Activated CD4-positive, alpha-beta T cell treated with anti-CD3 and anti-CD28 coated beads, Interleukin-2, Interleukin-4, amounts not matched to agents 100 ng/mL and 50 ng/mL, durations not matched to agents 16 hours and 8 hours (primary cell): ENCODE measurements at places on chromosomes 5 and 9.

- DNase-seq: no peak
These were observed 39.6 kb upstream of the ANKRD34B start for GRCh38 chr5:80609692-80610091.

DNA sequence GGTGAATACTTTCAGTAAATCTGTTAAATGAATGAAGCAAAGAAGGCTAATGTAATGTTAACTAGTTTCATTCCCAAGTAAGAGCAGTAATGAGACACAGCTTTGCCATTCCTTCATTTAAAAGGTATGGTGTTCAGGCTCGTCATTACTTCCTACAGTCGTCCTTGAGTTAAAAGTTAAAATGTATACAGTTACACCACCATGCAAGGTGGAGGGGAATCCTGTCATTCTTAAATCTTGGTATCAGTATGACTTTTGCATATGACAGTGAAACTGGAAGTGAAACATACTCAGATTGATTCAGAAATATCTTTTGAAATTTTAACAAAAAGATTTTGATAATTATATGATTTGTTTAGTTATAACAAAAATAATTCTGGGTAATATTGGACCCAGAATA lies 25.9 kb downstream of the MTRR start:
- DNase-seq: peak; percentile 48

DNA sequence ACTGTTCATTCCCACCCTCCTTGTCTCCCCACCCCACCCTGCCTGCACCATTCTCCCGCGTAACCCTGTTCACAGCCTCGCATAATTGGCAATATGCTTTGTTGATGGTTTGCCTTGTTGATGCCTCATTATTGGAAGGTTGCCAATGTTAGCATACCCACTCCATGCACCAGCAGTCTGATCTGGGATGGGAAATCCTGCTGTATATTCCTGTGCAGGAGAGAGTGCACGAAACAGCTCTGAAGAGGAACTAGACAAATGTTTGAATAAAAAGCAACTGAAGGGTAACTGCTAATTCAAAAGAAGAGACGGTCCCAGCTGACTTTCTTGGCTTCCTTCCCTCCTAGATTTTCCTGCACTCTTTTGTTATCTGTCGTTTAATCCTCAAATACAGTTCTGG lies 271.7 kb upstream of the TLE4 start:
- no peak for DNase-seq

DNA sequence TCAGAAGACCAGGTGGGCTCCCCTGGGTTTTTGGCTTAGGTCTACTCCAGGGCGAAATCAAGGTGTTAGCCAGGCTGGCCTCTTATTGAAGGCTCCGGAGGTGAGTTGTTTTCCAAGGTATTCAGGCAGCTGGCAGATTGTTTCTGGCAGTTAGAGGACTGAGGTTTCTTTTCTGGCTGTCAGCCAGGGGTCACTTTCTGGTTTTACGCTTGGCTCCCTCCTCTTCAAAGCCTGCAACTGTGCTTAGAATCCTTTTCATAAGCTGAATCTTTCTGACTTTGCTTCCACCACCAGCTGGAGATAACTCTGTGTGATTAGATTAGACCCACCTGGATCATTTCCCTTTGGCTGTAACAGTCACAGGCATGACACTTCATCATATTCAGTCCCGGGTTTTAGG lies 24.6 kb downstream of the RFK start:
- no peak for DNase-seq

- DNase-seq: no peak
These were observed 35.4 kb downstream of the ARL15 start for GRCh38 chr5:54274944-54275343.

GRCh38 chr9:74663439-74663838 lies 166.3 kb downstream of the RORB start:
- DNase-seq: no peak

- DNase-seq: no peak
These were observed 72.5 kb upstream of the RXRA start for GRCh38 chr9:134253606-134254205.

DNA sequence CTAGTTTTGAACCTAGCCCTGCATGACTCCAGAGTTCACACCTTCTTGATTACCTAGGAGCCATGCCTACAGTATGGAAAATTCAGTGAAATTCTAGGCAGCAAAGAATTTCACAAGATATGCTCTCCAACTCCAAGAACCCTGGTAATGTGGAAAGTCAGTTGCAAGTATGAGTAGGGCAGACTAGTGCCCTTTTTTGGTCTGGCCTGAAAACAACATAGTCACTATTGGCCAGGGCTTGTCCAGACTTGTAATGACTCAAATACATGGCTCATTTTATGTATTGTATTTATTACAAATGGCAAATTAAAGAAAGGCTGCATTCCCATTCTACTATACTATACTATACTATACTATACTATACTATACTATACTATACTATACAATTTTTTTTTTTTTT lies 160.4 kb downstream of the ESM1 start:
- no peak for DNase-seq

DNA sequence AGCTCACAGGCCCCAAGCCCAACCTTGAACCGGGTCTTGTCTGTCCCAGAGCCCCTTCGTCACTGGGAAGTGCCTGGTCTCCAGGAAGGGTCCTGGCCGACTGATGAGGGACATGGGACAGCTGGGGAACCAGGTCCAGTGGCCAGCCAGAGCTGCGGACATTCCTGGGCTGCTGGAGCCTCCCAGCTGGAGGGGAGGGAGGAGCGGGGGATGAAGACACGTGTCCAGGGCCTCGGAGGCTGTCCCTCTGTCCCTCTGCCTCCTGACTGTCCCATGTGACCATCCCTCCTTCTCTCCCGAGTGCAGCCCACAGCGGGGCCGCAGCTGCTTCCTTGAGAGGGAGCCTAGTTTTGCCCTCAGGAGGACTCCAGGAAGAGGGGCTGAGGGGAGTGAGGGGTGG lies 41.7 kb upstream of the UBAC1 start:
- no peak for DNase-seq
